ENCODE measurements at places on chromosomes 3 and 15.

DNA sequence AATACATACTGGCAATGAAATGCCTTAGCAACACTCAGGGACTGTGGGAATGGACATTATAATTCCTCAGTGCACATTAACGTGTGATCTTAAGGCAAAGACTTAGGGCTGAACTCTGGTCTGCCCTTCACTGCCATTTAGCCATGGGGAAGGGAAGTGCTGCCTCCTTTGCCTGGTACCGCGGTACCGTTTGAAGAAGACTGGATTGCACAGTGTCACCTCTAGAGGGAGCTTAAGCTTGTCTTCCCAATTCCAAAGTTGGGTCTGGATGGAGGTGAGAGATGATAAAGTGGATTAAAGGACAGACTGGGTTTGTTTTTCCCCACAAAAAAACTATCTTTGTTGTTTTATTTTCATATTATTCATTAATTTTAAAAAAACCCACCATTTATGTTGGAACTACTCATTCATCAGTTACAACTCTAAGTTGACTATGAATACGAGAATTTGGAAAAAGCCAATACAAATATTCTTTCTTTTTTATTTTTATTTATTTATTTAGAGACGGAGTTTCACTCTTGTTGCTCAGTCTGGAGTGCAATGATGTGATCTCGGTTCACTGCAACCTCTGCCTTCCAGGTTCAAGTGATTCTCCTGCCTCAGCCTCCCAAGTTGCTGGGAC lies 60.0 kb upstream of the SYN2 start:
- DNase-seq = peak; percentile 68

GRCh38 chr3:68943753-68944500 lies 11.6 kb upstream of the TAFA4 start:
- DNase-seq = no peak

DNA sequence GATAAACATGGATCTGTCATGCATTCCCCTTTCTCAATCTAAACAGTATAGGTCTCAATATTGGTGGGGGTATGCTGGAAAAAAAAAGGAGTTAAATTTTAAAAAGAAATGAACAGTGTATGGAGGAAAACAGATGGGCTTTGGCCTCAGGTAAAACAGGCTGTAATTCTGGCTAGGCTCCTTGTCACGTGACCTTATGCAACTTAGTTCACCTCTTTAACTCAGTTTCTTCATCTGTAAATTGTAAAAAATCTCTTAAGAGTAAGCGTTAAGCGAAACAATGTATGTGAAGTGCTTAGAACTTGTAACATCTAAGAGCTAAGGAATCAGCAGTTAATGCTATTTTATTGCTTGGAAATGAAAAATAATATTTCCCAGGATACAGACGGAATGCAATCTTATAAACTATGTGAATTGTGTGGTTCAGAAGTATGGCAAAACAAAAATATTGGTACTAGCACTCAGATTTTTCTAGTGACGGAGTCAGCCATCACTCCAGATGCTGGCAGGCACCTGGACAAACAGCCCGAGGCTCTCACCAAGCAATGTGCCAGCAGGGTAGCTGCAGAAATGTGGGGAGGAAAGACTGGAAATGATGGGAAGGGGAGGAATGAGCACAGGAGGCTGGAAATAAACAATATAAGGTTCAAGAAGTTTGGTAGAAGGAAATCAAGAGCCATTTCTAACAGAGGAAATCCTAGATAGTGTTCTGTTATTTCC lies 172.8 kb downstream of the USP13 start:
- DNase-seq = no peak

DNA sequence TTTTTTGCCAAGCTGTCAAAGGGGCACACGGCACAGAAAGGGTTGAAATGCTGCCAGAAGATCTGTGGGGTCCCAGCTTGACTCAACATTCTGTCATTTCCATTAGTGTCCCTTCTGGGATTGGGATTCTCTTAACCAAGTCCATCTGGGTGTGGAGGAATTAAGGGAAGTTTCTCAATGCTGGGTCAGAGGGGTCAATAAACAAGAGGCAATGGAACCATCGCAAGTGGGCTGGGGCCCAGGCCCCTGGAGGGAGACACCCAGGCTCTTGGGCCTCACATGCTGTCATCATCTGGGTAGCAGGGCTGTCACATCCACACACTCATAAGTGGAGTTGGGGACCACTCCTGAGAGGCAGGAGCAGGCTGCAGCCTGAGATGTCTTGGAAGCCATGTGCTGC lies 8.1 kb upstream of the APOD start:
- no peak for DNase-seq

- DNase-seq = no peak
These were observed 17.7 kb upstream of the SHISA5 start for GRCh38 chr3:48521635-48522034.

DNA sequence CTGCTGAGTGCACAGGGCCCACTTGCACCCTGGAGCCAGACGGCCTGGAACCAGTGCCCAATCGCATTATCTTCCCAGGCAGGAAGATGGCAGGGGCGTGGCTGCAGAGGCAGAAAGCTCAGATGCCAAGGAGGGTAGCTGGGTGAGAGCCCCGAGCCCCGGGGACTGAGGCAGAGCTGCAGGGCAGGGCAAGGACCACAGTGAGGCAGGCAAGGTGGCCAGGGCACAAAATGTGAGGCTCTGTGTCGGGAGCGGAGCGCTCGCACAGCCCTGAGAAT lies 1.6 kb upstream of the CCDC33 start:
- no peak for DNase-seq

- no peak for DNase-seq
These were observed 117.4 kb upstream of the ZBED2 start for GRCh38 chr3:111712294-111713167.

- DNase-seq = peak; percentile 51
These were observed at the start of gene HEG1 for GRCh38 chr3:125055913-125056745. Gene HEG1, minus strand, starts transcription at chr3:125055997. Its CDS starts 107 bp downstream, at chr3:125055890.

GRCh38 chr3:109924196-109924595 lies 586.9 kb upstream of the DPPA4 start:
- DNase-seq = no peak

- no peak for DNase-seq
These were observed 130.6 kb downstream of the LRIG1 start for GRCh38 chr3:66370179-66370578.

DNA sequence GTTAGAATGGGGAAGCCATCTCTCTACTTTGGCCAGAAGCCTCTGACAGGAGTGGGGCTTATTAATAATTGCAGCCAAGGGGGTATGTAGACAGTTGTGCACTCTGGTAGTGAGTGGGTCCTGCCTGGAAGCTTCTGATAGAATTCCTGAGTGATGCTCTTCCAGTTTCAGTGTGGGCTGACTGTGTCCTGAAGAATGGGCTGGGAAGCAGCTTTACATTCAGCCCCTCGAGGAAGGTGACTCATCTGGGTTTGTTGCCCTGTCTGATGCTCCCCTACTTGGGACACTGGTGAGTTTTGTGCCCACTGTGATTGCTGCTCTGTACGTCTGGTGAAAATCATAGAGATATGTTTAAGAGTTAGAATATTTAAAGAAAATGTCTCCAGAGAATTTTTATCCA lies 444.7 kb upstream of the RBMS3 start:
- no peak for DNase-seq

DNA sequence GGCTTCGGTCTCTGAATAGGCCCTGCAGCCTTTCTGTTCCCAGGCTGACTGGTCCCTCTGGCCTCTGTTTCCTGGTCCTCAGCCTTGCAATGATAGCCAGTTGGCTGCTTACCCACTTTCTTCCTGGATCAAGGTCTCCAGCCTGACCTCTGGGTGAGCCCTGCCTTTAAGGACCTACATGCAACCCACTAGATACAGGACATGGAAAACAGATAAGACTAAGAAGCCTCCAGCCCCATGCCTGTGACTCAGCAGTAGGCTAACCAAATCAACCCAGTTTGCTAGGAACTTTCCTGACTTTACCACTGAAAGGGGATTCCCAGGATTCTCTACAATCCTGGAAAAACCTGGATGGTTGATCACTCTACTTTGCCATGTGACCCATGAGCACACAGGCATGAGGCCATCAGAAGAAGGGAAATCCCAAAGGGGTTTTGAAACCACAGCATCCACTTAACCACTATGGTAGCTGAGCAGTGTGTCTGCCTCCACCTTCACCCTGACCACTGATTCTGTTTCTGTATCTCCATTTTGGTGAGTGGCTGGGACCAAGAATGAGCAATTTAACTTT lies 188.1 kb downstream of the CHST2 start:
- peak; percentile 42 for DNase-seq

DNA sequence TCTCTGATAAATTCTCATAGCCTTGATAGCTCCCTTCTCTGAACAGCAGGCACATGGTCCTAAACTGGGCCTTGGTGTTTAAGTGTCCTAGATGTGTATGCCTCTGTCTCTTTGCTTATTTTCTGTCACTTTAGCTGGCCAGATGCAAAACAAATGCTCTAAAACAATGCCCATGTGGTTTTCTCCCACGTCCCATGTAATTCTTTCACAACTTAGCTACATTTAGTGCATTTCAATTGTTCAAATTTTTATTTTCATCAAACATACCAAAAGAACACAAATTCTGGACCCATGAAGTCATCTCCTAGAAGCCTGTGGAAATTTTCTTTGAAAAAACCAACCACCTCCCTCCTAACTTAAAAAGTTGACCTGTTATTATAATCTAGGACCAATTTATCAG lies 491.3 kb upstream of the AGTR1 start:
- DNase-seq = no peak

DNA sequence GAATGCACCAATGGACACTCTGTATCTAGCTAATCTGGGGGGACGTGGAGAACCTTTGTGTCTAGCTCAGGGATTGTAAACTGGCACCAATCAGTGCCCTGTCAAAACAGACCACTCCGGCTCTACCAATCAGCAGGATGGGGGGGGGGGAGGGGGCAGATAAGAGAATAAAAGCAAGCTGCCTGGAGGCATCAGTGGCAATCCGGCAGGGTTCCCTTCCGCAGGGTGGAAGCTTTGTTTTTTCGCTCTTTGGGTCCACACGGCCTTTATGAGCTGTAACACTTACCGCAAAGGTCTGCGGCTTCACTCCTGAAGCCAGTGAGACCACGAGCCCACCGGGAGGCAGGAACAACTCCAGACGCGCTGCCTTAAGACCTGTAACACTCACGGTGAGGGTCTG lies 827.1 kb downstream of the PLOD2 start:
- DNase-seq = no peak

- no peak for DNase-seq
These were observed 39.1 kb downstream of the KLF13 start for GRCh38 chr15:31365655-31366127.

DNA sequence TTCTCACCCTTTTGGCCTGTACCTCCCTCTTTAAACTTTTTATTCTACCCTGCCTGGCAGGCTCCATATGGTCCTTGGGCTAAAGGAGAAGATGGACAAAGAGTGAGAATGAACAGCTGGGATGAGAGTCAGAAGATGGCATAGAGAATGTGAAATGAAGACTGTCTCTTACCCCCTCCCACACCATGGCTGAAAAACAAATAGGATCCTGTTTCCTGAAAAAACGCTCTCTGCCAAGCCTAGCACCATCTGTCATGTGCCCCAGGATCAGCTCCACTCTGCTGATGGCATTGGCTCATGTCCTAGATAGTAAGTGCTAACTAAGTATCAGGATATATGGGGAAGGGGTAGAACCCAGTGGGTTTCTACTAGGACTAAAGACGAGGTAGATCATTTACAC lies 238.6 kb downstream of the MEX3B start:
- DNase-seq = no peak

GRCh38 chr3:66671291-66671690 lies 170.5 kb upstream of the LRIG1 start:
- no peak for DNase-seq

- no peak for DNase-seq
These were observed 7.0 kb upstream of the TMEM62 start for GRCh38 chr15:43126356-43126755.

- DNase-seq = no peak
These were observed 59.0 kb downstream of the TP63 start for GRCh38 chr3:189690237-189690636.

DNA sequence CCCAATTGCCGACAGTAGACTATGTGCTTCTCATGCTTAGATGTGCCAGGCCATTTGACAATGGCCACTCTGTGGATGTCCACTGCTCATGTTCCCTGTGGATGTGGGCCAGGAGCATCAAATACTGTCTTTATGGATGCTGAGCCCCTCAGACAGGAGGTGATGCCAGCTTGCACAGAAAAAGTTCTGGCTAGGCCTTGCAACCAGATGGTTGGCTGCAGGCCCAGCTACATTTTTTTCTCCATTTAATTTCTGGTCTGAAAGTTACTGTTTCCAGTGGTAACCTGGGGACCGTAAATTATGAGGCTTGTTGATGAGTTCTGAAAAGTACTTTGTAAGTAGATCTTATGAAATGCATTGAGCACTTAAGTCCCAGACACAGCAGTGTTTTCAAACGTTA lies 228.5 kb downstream of the CHL1 start:
- no peak for DNase-seq

DNA sequence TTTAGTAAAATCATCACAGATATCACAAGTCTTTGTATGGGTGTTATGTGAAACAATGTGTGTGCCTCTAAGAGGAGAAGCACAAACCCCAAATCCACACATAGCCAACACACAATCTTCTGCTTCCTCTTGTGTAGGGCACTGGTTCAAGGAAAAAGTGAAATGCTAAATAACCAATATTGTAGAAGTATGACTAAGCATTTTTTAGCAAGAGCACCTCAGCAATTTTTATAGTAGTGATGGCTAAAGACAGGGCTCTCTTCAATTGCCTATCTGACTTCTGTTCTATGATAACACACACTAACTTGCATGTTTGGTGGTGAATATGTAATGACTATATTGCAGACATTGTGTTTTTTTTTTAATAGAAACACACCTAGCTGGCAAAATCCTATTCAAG lies 997.9 kb upstream of the ALCAM start:
- no peak for DNase-seq

GRCh38 chr15:40927495-40927872 lies 1.7 kb upstream of the DLL4 start:
- no peak for DNase-seq

DNA sequence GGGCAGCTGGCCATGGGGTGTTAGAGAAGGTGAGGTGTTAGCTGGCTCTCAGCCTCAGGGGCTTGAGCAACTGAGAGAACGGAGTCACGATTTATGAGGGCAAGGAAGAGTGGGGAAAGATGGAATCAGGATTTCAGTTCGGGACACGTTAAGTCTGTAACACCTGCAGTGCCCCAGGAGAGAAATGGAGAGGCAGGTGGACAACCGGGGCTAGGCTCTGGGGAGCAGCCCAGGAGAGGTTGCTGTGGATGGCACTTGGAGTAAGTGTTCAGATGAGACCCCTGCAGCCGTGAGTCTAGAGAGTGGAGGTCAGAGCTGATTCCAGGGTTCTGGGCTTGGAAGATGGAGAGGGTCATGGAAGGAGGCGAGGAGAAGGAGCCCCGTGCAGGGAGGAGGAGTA lies 237.9 kb downstream of the OCA2 start:
- no peak for DNase-seq
